ENCODE measurements at places on chromosomes 2 and 18. TPM values are rescaled to one million over a fixed set of nuclear protein-coding genes. Genes with fewer than 3 reads are reported as not detected.
A peak's percentile ranks its signal among the peaks of the same experiment; 100 is the strongest.

DNA sequence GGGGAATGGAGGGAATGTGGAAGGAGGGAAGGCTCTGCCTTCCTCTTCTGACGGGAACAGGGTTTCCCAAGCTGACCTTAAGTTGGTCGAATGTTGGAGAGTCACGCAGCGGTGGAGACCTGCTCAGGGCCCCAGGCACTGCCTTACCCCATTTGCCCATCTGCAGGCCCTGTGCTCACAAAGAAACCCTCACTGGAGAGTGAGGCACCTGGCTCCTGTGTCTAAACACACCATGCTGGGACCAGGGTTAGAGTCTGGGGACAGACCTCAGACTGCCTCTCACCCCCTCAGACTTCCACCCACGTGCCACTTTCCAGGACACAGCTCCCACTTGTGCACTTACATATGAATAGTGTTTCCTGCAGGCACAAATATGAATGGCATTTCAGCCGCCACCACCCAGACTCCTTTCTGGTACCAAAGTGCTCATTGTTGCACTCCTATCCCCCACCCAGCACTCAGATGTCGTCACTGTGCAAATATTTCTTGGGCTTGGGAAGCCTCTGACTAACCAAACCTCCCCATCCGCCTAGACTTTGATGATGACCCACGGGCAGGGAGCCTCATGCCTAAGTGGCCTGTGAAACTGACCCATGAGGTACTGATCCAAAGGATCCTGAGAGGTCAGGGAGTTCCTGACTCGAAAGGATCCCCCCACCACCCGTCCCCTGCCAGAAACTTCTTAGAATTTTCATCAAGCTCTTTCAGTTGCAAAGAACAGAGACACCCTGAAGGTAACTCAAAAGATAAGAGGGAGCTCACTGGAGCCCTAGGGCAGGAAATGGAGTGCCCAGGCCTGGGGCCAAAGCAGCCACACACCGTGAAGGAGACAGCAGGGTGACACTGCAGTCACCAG is 78.3 kb downstream of the STPG4 start:
- peak overlapping the region; percentile 91 for H3K27ac ChIP-seq
- peaks cover 42% of the 10 kb centered on the region for H3K4me1 ChIP-seq
- no peaks in the 10 kb centered on the region for H3K36me3 ChIP-seq
- no peaks in the 10 kb centered on the region for H3K27me3 ChIP-seq

GRCh38 chr2:45316576-45317338 is 294.3 kb downstream of the SRBD1 start:
- no peak overlapping the region for H3K4me3 ChIP-seq
- H3K27me3 ChIP-seq, result no peaks in the 10 kb centered on the region
- no peak for DNase-seq
- H3K36me3 ChIP-seq, result no peaks in the 10 kb centered on the region
- peak overlapping the region; percentile 52 for H3K27ac ChIP-seq

Gene DSEL
- 132 TPM for total RNA-seq

DNA sequence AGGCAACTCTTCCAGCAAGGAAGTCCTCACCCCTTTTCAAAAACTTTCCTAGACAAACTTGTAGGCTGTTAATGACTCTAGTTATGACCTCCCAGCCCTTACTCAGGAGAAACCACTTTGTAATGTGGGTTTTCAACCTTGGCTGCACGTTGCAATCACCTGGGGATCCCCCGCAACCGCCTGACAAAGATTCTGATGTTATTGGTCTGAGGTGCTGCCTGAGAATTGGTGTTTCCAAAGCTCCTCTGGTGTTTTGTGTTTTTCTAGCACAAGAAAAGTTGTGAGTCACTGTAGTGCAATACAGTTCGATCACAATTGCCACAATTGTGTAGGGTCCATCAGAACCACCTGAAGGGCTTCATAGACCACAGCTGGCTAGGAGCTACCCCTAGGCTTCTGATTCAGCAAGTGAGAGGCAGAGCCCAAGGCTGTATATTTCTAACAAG is 121.6 kb downstream of the SP100 start:
- H3K4me3 ChIP-seq, result no peak overlapping the region
- no peaks in the 10 kb centered on the region for H3K36me3 ChIP-seq
- DNase-seq, result no peak

DNA sequence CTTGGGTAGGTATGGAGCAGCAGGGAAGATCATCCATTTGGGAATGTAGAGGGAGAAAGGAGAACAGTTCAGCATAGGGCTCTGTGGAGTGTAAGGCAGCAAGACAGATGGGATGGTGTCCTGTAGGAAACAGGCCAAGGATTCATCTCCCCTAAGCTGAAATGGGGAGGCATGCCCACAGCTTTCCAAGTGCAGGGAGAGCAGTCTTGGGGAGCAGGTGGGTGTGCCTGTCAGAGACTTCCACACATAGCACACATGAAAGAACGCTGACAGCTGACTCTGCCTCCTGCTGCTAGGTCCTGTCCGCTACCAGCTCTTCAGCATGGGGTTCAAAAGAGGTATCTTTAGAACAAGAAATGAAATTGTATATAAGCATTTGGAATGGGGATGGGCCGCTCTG is 9.0 kb downstream of the SETBP1 start:
- H3K27ac ChIP-seq, result no peak overlapping the region
- no peak overlapping the region for H3K4me3 ChIP-seq
- peaks cover 20% of the 10 kb centered on the region for H3K4me1 ChIP-seq
- DNase-seq, result no peak
- H3K36me3 ChIP-seq, result no peaks in the 10 kb centered on the region
- no peaks in the 10 kb centered on the region for H3K27me3 ChIP-seq

Gene HOXD13
- total RNA-seq, result 3.8 TPM

DNA sequence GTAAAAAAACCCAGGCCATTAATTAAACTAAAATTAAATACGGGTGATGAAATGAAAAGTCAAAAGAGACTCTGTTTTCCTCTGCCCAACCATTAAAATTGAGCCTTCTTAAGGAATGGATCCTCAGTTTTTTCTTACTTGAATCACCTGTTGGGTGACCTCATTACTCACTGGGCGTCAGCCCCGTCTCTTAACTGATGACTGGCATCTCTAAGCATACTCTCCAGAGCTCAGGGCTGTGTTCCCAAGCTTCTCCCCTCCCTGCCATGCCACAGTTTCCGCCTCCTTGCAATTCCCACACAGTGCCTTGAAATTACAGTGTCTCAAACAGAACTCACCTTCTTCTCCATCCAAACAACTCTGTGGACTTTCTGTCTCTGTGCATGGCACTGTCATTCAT is 421.1 kb upstream of the CELF4 start:
- H3K4me3 ChIP-seq, result no peak overlapping the region
- no peaks in the 10 kb centered on the region for H3K36me3 ChIP-seq
- no peak overlapping the region for H3K27ac ChIP-seq
- DNase-seq, result no peak

DNA sequence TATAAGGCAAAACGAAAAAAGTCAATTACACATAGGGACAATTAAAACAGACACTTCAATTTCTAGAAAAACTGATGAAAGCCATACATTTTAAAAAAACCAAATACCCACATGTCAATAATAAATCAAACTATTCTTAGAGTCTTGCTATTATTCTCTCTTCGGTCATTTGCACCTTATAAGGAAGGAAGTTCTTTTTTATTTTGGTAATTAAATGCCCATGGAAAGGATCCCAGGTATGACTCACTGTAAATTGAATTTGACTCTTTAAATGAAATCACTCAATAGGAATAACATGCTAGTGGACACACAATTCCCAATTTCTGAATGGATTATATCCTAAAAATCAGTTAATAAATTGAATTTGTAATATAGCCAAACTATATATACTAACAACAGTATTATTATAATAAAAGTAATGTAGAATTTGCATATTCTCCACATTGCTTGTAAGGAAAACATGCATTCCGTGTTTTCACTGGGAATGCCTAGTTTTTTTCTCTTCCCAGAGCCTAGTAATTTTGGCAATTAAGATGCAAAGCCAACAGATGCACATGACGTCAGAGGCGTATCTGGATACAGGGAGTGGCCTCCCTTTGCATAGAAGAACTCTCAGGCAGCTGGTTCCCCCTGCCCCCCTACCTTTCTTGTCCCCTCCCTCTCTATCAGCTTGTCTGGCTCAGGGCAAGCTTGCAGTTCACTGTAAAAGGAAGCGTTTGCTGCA is 153.5 kb upstream of the PGAP1 start:
- no peak overlapping the region for H3K27ac ChIP-seq
- no peaks in the 10 kb centered on the region for H3K36me3 ChIP-seq
- H3K4me1 ChIP-seq, result peaks cover 14% of the 10 kb centered on the region
- DNase-seq, result peak; percentile 45

Gene PTPRN
- 50.5 TPM for total RNA-seq

DNA sequence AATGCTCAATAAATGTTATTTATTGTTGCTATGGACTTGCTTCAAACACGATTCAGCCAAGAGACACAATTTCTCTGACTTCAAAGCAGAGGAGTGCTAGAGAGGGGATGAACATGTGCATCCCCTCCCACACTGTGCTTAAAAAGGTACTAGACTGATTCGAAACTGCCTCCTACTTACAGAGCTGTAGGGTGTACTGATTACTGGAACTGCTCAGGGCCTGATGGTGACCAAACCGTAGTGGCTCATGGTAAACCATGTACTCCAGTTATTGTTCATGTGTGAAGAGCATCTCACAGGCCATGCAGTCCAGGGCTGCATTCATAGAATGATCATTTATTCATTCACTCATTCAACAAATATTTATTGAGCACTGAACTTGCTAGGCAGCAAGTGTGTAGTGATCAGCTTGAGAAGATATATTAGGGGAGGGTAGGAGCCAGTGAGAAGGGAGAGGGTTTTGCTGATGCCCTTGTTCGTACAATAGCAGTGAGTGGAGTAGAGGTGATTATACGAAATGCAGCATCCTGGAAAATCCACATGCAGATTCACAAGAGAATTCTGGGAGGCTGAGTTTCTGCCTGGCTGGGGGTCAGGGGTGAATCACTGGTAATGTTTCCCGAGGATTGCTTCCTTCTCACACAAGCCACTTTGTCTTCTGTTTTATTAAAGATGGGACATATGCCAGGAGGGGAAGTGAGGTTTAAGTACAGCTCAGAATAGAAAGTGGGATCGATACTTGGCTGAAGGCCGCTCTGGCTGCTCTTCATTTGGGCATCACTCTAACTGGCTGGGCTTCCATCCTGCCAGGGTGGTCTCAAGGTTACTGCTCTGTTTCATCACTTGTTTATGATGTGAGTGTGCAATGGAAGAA is 245.4 kb downstream of the RAD51AP2 start:
- no peaks in the 10 kb centered on the region for H3K27me3 ChIP-seq
- no peaks in the 10 kb centered on the region for H3K36me3 ChIP-seq
- no peaks in the 10 kb centered on the region for H3K4me1 ChIP-seq

DNA sequence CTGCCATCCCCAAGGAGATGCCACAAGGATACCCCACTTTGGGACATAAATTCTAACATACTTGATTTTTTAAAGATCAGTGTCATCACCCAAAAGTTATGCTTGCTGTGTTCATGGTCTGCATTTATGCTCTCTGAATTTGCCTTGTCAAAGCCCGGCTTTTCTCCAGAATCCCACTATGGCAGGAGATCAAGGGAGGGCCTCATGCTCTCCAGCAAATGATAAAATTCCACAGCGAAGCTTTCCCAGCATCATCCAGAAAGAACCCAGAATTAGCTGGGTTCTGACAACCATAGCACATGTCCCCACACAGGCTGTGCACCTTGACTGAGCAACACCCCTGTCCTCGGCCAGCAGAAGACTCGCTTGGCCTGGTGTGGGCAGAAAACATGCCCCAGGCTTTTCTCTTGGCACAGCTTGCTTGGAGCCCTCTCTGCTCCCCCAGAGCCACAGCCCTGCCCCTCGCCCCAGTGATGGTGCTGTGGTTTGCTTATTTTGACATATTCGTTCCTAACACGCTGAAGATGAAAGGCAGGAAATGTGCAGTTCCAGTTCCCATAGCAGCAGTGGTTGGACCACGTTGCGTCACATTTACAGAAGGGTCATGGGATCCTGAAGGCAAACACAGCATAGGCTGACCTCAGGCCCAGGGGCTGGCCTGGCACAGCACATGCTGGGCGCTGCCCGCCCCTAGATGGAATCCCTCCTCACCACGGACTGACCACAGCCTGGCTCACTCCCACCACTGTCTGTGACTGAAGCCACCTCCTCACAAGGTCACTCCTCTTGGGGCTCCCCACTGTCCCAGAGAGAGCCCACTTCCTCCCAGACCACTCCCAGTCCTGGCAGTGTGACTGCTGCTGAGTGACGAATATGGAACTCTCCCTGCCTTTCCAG is 14.1 kb upstream of the CHRNA1 start:
- H3K27ac ChIP-seq, result peak overlapping the region; percentile 92
- no peak overlapping the region for H3K4me3 ChIP-seq
- H3K27me3 ChIP-seq, result no peaks in the 10 kb centered on the region
- H3K4me1 ChIP-seq, result peaks cover 41% of the 10 kb centered on the region
- peak; percentile 93 for DNase-seq
- no peaks in the 10 kb centered on the region for H3K36me3 ChIP-seq

- H3K4me3 ChIP-seq, result no peak overlapping the region
- H3K27ac ChIP-seq, result no peak overlapping the region
- no peaks in the 10 kb centered on the region for H3K4me1 ChIP-seq
- H3K36me3 ChIP-seq, result no peaks in the 10 kb centered on the region
- DNase-seq, result no peak
- H3K27me3 ChIP-seq, result no peaks in the 10 kb centered on the region
These were observed 378.4 kb downstream of the RPRM start for GRCh38 chr2:153100151-153100550.

Gene CACNB4
- total RNA-seq, result 0.11 TPM

Gene APOB
- total RNA-seq, result not detected

Gene PAIP2B
- total RNA-seq, result under 0.01 TPM

Gene PARD6G
- 0.22 TPM for total RNA-seq

Gene DLGAP1
- total RNA-seq, result 0.22 TPM

Gene ERBB4
- total RNA-seq, result not detected

Gene EGR4
- not detected for total RNA-seq

GRCh38 chr2:125696560-125696959 is 959.4 kb upstream of the GYPC start:
- no peaks in the 10 kb centered on the region for H3K4me1 ChIP-seq
- no peak overlapping the region for H3K27ac ChIP-seq
- DNase-seq, result no peak

GRCh38 chr18:62690236-62690815 is 25.0 kb upstream of the PHLPP1 start:
- H3K4me1 ChIP-seq, result no peaks in the 10 kb centered on the region
- no peak overlapping the region for H3K27ac ChIP-seq
- no peak overlapping the region for H3K4me3 ChIP-seq

Gene ESPNL
- 1.5 TPM for total RNA-seq

Gene MRPL44
- total RNA-seq, result 34.9 TPM

DNA sequence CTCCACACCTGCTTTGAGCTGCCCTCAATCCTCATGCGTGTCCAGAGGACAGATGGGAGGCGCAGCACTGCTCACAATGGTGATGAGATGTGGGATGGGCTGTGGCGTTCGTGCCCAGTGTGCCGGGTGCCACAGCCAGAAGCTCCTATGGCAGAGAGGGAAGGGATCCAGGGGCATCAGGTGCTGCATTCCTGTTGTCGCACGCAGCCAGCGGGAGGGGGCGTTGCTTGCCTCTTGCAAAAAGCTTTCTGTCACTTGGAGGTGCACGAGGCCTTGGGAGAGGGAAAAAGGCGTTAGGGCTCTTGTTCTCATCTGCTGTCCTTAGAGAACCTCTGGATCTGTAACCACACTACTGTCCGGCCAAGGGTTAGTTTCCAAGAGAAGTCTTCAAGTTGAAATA is 29.2 kb upstream of the ALLC start:
- no peaks in the 10 kb centered on the region for H3K27me3 ChIP-seq
- no peak for DNase-seq
- H3K4me3 ChIP-seq, result no peak overlapping the region
- no peaks in the 10 kb centered on the region for H3K36me3 ChIP-seq
- H3K4me1 ChIP-seq, result no peaks in the 10 kb centered on the region
- H3K27ac ChIP-seq, result no peak overlapping the region

- peak overlapping the region; percentile 96 for H3K27ac ChIP-seq
- peaks cover 47% of the 10 kb centered on the region for H3K4me1 ChIP-seq
- H3K27me3 ChIP-seq, result no peaks in the 10 kb centered on the region
- no peaks in the 10 kb centered on the region for H3K36me3 ChIP-seq
- DNase-seq, result peak; percentile 89
- H3K4me3 ChIP-seq, result peak overlapping the region; percentile 40
These were observed 42.1 kb upstream of the TAF1B start for GRCh38 chr2:9800975-9801726.

Gene ZSWIM2
- total RNA-seq, result not detected

All from GM23248 (cell line).